GM23248 (cell line): ENCODE measurements at places on chromosomes 3 and 15.

DNA sequence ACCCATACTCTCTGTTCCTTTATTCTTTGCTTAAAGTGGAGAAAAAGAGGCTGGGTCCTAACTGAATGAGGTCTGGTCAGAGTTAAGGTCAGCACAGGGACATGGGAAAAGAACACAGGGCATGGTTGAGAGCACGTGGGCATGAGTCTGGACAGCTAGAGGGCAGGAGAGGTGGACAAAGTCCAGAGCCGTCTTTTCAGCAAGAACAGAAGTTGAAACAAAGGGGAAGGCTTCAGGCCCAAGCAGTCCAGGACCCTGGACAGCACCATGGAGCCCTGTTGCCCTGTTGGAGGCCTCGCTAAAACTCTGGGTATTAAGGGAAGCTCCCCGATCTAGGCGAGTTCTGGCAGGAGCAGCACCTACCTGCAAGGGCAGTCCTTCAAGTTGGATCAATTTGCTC lies 50.7 kb downstream of the XYLB start:
- peak; percentile 49 for DNase-seq

GRCh38 chr15:76529911-76530310 lies 193.3 kb downstream of the ISL2 start:
- DNase-seq = no peak

DNA sequence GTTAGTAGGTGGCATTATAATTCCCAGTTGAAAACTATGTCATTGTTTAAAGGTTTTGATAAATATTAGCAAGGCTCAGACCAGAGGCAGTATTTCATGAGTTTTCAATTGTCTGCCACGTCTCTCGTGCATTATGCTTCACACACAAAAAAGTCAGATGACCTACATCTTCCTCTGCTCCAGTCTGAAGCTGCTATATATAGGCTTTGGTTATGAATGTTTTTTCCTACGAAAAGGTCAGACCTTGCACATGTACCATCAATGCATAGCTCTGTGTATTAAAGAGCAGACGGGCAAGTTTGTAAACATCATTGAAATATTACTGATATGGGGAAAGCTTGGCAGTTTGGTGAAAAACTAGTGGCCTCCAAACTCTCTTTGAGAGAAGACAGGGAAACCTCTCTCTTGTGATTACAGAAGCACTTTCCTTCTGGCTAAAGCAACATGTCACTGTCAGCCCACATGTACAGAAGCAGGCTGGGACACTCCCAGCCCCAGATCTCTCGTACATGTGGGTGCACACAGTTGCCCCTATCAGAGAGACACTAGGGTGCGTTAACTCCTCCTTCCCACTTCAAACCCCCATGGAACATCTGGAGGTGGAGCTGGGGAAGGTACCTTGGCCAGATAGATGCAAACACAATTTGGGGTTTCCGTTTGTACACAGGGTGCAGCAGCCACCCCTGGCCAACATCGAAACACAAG lies 184.0 kb upstream of the BCL6 start:
- no peak for DNase-seq

DNA sequence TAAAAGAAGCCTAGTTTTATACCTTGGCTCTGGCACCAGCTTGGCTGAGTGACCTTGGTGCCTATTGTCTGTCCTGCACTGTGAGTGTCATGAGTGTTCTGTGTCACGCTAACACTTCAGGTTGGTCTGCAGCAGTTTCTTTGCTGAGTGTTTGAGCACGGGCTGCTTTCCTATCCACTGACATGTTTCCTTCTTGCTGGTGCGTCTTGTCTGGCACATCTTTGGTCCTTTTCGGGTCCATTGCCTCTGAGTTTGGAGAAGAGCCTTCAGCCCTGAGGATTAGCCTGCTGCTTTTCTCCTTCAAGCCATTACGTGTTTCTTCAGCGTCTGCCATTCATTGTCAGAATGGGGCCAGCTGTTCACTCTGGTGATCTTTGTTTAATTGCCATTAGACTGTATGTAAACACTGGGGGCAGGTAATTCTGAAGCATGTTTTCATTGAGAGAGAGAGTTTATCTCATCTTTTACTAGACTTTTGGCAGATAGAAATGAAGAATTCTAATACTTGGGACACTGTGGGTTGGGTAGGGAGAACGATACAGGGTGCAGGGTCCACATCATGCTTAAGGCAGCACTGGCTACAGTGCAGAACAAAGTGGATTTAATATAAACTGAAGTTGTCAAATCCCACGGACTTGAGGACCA lies 55.5 kb downstream of the LRRC28 start:
- no peak for DNase-seq

DNA sequence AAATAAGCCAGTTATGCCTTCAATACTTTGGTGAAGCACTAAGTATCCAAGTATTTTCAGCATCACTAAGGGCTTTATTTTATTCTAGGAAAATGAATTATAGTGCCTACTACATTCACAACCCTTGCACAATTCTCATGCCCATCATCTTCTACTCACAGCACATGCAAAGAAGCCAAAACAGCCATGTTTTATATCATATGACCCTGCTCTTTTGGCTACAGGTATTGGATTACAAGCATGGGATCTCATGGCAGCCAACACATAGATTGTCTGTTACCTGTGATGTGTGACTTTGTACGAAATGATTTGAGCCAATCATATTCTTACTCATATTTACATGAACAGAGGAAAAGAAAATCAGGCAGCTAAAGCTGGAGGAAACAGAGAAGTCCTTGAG lies 38.6 kb downstream of the STT3B start:
- DNase-seq = no peak

DNA sequence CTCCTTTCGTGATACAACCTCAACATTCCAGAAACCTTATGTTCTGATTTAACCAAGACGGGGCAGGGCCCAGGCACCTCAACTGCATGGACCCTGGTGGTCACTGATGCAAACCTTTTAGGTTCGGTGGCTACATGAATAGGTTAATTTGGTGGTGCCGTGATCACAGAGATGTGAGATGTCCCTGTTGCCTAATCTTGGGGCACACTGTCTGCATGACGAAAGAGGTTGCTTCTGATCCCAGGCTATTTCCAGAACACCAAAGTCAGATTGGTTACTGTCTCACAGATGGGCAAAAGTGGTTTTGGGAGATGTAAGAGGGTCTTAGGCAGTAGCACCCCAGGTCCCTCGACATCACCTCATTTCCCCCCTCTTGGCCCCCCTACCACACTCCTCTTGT lies 4.0 kb upstream of the CCR1 start:
- DNase-seq = no peak

DNA sequence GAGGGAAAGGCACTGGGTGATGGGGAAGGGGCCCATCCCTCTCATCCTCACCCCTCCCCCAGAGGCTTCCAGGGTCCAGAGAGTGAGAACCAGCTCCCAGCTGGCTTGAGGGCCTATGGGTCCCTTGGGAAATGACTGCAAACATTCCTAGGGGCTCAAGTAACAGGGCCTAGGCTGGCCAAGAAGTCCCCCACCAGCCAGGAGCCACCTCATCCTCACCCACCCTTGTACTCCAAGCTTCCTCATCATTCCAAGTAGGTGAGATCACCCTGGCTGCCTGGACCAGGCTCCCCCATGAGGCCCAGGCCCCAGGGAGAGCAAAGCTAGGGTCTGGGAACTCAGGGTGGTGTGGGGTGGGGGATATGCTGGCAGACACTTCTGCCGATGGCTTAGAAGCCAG lies 14.8 kb downstream of the LOXL1 start:
- DNase-seq = peak; percentile 99

GRCh38 chr3:137987723-137988122 lies 22.2 kb upstream of the CLDN18 start:
- no peak for DNase-seq

DNA sequence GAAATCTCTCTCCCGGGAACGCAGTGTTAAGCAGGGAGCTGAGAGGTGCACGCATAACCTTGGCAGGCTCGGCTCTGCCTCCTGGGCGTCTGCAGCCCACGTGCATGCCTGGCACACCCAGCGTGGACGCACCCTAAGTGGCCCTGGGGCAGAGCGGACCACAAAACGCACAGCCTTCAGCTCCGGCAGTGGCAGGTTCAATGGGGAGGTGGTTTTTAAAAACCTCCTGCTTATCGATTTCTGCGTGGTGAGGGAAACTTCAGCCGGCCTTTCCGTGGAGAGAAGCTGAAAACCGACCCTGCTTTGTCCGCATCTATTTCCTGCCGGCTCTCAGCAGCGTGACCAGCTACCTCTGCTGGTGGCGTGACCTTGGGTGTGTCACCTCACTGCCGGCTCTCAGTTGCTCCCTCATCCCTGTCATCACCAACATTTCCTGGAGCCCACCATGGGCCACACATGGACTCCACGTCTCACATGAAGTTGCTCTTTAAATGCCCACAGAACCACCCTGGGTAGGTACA lies 134.8 kb upstream of the MEF2A start:
- no peak for DNase-seq
